ENCODE measurements at places on chromosomes 4 and X.

- DNase-seq: no peak
These were observed 74.9 kb downstream of the TMEM156 start for GRCh38 chr4:38957261-38957815.

- no peak for DNase-seq
These were observed 13.9 kb upstream of the GABRB1 start for GRCh38 chr4:47017494-47017893.

- DNase-seq: no peak
These were observed 14.2 kb downstream of the DHX15 start for GRCh38 chr4:24570172-24570571.

- no peak for DNase-seq
These were observed 680.1 kb upstream of the GRIA3 start for GRCh38 chrX:122504026-122504425.

DNA sequence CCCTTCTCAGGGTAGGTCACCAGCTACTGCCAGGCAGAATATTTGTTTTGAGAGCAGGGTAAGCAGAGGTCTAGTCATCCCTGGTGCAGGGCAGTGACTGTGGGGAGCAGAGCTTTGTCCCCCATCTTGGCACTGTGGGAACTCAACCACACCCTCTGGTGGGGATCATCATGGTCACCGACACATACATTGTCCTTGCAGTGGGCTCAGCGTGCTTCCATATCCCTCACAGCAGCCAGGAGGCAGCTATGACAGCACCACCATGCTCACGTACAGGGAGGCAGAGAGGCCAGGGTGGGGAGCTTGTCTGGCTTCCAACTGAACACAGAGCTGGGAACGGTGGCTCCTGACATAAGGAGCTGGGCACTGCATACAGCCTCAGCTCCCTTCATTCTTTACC lies 102.3 kb downstream of the ENPP6 start:
- no peak for DNase-seq

- no peak for DNase-seq
These were observed 20.5 kb downstream of the PSMD10 start for GRCh38 chrX:108070891-108071290.

GRCh38 chrX:140425712-140426395 lies 79.0 kb downstream of the SOX3 start:
- no peak for DNase-seq

- no peak for DNase-seq
These were observed 122.1 kb upstream of the GNPDA2 start for GRCh38 chr4:44848466-44848865.

- DNase-seq: no peak
These were observed 55.4 kb downstream of the RBM46 start for GRCh38 chr4:154836513-154836912.

GRCh38 chr4:182894681-182895275 lies 22.4 kb downstream of the DCTD start:
- no peak for DNase-seq

DNA sequence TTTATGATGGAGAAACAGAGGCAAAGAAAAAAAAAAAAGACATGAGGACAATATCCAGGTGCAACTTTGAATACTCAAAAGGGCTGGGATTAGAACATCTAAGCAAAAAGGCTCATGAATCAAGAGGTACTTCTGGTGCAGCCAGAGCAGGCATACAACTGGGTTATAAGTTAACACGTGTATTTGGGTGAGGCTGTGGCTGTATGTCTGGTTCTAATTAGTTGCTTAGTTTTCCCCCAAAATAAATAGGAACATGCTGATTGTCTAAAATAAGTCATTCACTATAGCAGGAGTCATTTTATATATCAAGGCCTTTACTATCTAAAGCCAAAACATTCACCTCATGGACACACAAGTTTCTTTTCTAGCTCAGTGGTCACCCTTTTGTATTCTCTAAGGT lies 20.2 kb downstream of the NHS start:
- no peak for DNase-seq

- no peak for DNase-seq
These were observed 63.9 kb upstream of the SMIM10 start for GRCh38 chrX:134926864-134927263.

- DNase-seq: no peak
These were observed 57.5 kb downstream of the TEC start for GRCh38 chr4:48212165-48212564.

GRCh38 chrX:45591650-45592049 lies 391.0 kb upstream of the DIPK2B start:
- no peak for DNase-seq

- no peak for DNase-seq
These were observed 212.6 kb upstream of the AGTR2 start for GRCh38 chrX:115957862-115958490.

GRCh38 chrX:71958281-71958675 lies 47.6 kb downstream of the NHSL2 start:
- DNase-seq: no peak

DNA sequence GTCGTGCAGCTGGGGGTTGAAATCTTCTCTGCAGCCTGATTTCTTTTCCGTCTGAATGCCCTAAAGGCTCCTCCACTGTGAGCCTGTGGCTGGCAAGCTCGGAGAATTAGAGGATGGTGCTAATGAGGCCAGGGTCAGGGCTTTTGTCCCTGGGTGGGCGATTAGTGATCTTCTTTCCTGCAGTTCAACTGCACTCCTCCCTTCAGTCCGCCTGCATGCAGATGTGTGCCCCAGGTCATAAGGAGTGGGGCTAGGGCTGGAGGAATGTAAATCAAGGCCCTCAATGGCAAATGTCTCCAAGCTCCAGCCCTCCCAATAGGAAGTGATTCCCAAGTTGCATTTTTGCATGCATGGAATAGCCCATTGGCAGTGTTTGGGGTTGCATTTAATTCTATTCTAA lies 405.0 kb downstream of the AFF2 start:
- DNase-seq: no peak

DNA sequence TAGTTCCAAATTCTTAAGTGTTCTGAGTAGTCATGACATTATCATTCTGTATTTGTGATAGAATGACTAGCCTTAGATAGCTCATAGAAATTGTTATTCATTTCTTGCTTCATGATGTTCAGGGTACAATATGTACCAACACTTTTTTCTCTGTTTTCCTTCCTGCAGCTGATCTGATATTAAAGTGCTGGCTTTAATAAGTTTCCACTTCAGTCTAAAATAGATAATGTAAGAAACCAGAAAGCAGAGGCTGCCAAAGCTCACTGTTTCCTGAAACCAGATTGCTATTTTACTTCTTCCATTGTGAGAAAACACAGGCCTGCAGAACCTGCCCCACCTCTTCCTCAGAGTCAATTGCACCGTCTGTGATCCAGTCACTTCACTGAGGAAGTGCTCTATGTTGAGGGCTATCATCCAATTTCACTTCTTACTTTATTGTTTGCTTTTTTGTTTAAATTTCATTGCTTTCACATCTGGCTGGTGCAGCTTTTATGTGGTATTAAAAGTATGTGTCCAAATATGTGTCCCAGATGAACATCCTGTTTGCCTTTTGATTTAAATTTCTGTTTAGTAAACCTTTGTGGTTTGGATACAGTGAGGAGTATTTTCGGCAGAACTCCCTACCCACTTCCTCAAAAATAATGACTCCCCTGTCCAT lies 652.1 kb downstream of the ANKRD50 start:
- no peak for DNase-seq

All from AG09319 (cell line).